Stimulated activated CD4-positive, alpha-beta T cell treated with anti-CD3 and anti-CD28 coated beads, TNF-alpha, amount 100 ng/mL, for 1 hour (primary cell): ENCODE measurements at places on chromosomes 3 and 15.

DNA sequence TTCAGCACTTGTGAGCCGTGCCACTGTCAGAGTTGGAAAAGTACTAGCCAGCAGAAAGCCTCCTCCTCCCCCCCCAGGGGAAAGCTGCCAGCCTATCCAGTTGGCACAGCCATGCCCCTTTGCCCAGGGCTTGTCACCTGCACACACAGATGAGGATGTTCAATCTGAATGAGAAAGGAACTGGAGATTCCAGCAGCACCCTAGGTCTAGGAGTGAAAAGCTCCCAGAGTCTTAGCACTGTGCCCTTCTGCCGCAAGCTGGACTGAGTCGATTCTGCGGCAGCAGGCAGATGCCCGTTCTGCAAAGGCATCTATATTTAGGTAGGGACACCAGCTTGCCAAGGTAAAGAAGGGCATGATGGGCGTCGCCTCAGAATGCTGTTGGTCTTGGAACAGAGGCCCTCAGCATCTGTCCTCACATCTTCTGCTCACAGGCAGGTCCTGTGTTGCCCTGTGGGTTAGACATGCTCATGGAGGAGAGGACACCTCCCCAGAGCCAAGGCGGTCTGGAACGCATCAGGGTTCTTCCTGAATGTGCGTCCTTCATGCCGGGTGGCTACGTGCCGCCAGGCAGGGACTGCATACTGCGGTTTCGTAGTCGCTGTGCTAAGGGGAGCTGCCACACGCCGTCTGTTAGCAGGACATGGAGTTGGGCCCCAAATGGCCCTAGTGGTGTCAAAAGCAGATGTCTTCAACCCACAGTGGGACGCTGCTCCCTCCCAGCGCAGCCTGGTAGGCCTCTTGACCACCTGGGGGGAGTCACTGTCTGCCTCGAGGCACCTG is 109.5 kb downstream of the VGLL4 start:
- no peak for DNase-seq

DNA sequence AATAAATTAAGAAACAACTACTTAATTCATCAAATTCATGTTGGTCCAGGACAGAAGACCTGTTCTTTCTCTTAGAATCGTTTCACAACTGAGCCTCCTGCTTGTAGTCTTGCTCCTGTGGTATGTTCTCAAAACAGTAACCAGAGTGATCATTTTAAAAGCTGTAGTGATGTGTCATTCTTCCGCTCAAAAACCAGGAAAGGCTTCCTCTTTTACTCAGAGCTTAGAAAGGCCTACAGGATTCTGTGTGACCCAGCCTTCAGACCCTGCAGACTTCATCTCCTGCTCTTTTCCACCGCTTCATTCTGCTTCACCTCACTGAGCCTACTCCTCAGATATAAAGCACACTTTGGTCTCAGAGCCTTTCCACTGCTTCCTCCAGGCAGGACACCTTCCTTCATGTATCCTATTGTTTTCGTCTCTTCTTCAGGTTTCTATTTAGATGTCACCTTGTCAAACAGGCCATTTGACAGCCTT is 22.7 kb downstream of the ST6GAL1 start:
- no peak for DNase-seq

DNA sequence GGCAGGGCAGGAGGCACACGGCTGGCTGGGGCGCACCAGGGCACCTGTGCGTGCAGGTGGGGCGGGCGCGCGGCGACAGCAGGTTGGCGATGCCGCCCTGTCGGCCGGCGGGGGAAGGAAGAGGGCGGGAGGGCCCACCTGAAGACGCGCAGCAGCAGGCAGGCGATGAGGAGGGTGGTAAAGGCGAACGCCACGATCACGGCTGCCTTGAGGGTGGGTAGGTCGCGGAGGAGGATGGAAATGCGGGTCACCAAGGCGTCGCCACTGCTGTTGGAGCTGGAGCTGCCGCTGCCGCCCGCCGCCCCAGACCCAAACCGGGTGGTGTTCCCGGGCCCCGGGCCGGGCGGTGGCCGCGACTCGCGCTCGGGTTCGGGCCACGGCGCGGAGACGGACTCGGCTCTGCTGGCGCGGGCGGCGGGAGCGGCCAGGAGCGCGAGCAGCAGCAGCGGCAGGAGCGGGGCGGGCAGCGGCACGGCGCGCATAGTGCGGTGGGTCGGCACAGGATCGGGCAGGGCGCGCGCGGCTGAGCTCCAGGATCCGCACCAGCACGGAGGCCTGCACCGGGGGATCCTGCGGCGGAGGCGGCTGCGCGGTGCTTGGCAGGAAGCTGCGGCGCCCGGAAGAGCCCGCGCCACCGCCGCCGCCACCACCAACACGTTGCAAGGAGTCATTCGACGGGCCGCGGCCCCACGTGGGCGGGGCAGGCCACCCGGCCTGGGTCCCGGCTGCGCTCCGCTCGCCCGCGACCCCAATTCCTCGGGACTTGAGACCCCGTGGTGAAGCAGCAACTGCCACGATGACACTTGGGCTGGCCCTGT is at the start of gene FAM174B:
FAM174B (minus strand) TSS at position 598 of the 818 bp plus-strand sequence.
- peak; percentile 25 for DNase-seq

GRCh38 chr15:22871481-22872086 is 33.1 kb downstream of the NIPA2 start:
- DNase-seq = no peak

DNA sequence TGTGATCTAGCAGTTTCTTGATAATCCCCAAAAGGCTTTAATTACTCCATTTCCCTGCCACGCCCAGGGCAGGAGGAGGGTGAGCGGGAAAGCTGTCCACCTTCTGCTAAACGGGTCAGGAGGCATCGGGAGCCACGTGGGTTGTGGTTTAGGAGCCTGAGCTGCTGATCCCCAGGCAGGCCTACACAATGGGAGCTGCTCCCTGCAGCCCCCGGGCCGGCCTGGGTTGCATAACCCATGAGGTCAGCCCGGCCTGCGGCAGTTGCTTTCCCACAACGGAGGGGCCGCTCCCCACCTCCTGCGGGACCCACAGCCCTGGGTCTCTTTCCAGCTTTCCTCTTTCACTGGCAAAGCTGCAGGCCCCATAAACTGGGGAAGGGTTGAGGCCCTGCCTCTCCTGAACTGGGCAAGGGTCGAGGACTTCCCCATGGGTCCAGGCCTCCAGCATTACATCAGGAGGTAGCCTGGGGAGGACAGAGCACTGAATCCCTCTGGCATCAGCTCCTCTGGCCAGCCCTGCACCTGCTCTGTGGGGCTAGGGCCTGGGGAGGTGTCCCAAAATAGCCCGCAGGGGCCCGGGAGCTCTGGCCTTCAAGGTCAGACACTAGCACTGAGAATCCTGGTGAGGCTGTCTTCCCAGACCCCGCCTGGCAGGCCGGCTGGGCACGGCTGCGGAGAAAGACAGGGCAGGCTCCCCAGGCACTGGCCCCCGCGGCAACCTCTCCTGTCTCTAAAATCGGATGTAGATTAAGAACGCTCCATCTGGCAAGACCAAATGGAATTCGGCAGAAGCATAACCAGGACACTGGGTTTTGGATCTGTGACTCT is 47.3 kb downstream of the ZDHHC19 start:
- DNase-seq = no peak

DNA sequence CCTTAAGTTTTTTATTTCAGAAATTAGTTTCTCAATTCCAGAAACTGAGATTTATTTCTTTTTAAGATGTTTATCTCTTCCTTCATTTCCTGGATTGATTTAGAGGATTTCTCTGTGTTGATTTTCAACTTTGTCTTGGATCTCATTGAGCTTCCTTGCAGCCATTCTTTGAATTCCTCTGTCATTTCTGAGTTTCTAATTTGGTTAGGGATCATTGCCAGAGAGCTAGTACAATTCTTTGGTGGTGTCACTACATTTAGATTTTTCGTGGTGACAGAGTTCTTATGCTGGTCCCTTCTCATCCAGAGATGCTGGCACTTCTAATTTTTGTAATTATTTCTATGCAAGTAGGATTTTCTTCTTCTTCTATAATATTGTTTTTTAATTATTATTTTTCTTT is 691.1 kb upstream of the NAALADL2 start:
- no peak for DNase-seq

GRCh38 chr3:160413613-160414248 is 14.3 kb downstream of the SMC4 start:
- DNase-seq = peak; percentile 34

GRCh38 chr3:14616606-14617507 is 34.7 kb upstream of the CCDC174 start:
- no peak for DNase-seq

DNA sequence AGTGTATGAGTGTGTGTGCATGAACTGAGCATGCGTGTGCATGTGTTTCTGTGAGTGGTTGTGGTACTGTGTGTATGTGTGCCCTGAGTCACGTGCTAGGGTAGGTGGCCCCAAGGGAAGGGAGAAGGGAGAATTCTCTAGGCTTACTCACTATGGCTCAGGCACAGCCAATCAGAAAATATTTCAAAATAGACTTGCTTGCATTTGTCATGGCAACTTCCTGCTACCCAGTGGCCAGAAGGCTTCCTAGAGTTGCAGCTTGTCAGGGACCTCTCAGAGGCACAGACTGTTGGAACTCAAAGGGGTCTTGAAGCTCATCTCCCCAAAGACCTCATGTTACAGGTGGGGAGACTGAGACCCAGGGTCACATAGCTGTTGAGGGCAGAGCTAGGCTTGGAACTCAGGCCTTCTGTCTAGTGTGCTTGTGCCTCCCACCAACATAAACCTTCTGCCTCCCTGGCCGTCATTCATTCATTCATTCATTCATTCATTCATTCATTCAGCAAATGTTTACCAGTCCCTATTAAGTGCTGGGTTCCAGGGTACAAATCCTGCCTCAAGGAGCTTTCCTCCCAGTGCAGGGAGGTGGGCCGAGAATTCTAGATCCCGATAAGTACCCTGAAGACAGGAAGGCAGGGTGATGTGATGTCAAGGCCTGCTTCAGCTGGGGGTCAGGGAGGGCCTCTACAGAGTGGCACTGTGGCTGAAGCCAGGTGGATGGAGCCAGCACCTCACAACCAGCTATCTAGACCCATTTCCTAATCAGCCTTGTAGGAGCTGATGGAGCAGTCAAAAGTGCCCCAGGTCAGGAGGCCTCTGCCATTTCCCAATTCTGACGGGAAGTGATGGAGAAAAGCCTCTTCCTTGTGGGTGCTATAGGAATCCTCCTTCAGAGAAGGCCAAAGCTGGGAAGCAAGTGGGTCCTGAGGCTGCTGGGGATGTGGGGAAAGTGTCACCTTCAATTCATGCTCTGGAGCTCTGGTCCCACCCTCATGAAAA is 10.9 kb upstream of the RFT1 start:
- DNase-seq = no peak

DNA sequence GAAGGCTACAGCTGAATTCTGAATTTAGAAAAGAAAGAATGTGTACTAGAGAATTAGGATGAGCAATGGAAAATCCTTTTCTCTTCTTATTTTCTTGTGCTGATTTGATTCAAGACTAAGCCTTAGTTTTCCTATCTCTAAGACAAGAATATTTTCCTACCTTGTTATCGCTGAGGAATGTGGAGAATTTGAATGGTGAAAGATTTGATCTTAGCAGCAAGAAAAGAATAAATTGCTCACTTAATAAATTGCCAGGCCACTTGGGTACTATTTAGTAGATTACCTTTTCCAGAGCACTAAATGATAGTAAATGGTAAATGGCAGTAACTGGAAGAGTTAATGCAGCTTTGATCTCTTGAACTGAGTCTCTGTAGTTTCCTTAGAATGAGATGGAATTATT is 145.7 kb upstream of the MEIS2 start:
- DNase-seq = no peak

- no peak for DNase-seq
These were observed 50.7 kb downstream of the MYLK start for GRCh38 chr3:123833398-123833785.

GRCh38 chr15:85133709-85134108 is 152.1 kb downstream of the PDE8A start:
- DNase-seq = no peak

DNA sequence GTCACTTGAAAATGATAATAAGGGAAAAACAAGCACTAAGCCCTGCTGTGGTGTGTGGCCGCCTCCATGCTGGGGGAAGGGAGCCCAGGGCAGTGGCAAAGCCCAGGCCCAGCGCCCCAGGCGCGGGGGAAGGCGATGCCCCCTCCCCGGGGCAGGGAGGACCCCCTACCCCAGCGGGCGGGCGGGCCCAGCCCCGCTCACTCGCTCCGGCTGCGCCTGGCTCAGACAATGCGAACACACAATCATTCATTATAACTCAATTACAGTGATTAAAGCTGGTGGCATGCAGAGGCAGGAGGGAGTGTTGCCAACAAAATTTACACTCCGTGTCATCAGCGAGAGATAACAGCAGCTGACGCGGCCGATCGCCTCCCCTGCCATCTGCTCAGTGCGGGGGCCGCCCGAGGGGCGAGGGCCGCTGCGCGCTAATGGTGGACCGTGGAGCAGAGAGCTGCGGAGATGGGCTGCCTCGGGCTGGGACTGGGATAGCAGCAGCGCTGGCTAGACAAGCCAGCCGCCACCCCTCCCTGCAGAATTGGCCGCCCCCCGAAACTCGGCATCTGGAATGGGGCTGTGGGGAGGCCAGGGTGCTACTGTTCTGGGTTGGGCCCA is 64.1 kb downstream of the TLE3 start:
- no peak for DNase-seq

DNA sequence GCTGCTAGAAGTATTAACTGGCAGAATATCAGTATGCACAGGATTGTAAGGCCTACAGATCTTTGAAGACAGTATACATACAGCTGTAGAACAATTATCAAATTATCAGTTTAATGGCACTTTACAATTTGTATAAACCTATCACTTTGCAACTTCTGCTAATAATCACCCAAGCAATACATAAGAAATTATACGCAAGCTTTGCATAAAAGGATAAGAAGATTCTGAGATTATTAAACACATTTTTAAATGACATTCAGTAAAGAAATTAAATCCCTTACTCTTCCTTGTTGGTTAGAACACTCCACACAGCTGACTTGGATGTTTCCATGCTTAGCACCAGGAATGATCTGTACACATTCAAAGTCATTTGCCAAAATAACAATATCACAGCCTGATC is 46.8 kb downstream of the DMXL2 start:
- no peak for DNase-seq

- no peak for DNase-seq
These were observed at the start of gene ENTPD3 for GRCh38 chr3:40387001-40387894. TSS of gene ENTPD3 (plus strand) at chr3:40387184. CDS start at chr3:40388058, 874 bp downstream.

- DNase-seq = no peak
These were observed 37.3 kb downstream of the CYFIP1 start for GRCh38 chr15:22942877-22943276.

DNA sequence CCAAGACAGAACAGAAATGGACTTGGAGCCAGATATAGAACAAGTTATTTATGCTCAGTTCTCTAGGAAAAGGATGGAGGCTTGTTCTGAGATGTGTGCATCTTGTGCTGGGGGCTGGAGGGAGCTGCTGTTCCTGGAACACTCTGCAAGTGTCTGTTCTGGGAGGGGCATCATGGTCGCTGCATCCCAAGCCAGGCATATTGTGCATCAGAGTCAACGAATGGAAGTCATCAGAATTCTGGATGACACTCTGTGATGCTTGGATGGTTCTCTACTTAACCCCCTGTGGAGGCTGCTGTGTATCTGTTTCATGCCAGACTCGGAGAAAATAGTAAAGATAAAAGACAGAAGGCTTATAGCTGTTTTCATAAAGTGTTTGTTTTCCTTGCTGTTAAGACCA is 34.7 kb downstream of the RPL22L1 start:
- DNase-seq = no peak
